ENCODE measurements at places on chromosomes 12 and 14. TPM values are rescaled to one million over a fixed set of nuclear protein-coding genes. Genes with fewer than 3 reads are reported as not detected.

RTL1 gene
- total RNA-seq, result 0.30 TPM

CMTM5 gene
- total RNA-seq, result not detected

RPGRIP1 gene
- total RNA-seq, result 0.37 TPM

LBHD2 gene
- not detected for total RNA-seq

PLBD1 gene
- 4.6 TPM for total RNA-seq

MMP19 gene
- total RNA-seq, result not detected

SPIC gene
- not detected for total RNA-seq

RNASE8 gene
- total RNA-seq, result not detected

EFS gene
- total RNA-seq, result not detected

CATSPERB gene
- total RNA-seq, result not detected

FBLN5 gene
- total RNA-seq, result 1.5 TPM

AICDA gene
- 0.15 TPM for total RNA-seq

CAPZA3 gene
- not detected for total RNA-seq

AKAP5 gene
- 0.25 TPM for total RNA-seq

ABCD2 gene
- not detected for total RNA-seq

C1S gene
- 36.8 TPM for total RNA-seq

ORAI1 gene
- total RNA-seq, result 46.5 TPM
